ENCODE measurements at places on chromosomes 1 and 21. TPM values are rescaled to one million over a fixed set of nuclear protein-coding genes. Genes with fewer than 3 reads are reported as not detected.

DNA sequence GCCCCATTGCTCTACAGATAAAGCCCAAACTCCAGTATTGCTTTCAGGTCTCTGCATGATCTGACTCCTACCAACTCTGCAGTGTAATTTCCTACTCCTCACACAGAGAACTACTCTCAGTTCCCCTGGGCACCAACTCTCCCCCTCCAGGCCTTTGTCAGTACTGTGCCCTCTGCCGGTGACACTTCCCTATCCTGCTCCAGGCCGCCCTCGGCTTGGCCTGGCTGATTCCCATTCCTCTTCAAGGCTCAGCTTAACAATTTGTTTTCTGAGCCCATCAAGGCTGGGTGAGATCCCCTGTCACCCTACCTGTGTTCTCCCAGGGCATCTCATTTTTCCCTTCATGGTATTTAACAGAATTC, 2.6 kb downstream of the SLAMF8 start:
- no peak overlapping the region for H3K27ac ChIP-seq
- H3K4me3 ChIP-seq: no peak overlapping the region
- H3K4me1 ChIP-seq: peaks cover 26% of the 10 kb centered on the region
- H3K27me3 ChIP-seq: no peaks in the 10 kb centered on the region
- DNase-seq: no peak

DNA sequence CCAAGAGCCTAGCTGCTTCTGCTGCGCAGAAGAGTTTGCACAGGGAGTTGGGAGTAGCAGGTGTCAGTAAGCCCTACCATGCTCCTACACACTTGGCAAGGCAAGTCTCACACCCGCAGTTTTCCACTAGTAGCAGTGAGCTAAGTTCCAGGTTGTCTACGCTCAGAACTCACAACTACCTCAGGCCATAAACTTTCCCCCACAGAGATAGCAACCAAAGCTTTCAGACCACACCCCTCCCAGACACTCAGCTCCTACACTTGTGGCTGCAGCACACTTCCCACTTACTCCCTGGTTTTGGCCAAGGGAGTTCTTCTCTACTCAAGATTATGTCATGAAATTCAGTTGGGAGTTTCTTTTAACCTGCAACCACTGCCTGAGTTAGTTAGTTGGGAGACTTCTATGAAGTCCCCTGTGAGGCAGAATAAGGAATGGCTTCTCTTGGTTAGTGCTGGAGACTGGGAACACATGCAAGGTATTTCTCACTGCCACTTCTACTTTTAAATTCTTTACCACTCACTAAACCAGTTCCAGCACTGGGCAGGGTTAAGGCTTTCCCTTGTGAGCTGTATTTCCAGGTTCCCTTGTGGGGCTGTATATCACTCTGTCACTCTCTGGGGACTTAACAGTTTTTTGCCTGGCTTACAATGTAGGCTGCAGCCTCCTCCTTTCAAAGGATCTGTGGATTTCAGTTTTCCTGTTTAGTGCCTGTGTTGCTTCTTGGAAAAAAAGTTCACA, 18.3 kb upstream of the MAB21L3 start:
- no peak overlapping the region for H3K4me3 ChIP-seq
- H3K27me3 ChIP-seq: no peaks in the 10 kb centered on the region
- H3K4me1 ChIP-seq: no peaks in the 10 kb centered on the region
- no peak for DNase-seq
- H3K27ac ChIP-seq: no peak overlapping the region

The PTPN14 gene
- total RNA-seq: 20.7 TPM

DNA sequence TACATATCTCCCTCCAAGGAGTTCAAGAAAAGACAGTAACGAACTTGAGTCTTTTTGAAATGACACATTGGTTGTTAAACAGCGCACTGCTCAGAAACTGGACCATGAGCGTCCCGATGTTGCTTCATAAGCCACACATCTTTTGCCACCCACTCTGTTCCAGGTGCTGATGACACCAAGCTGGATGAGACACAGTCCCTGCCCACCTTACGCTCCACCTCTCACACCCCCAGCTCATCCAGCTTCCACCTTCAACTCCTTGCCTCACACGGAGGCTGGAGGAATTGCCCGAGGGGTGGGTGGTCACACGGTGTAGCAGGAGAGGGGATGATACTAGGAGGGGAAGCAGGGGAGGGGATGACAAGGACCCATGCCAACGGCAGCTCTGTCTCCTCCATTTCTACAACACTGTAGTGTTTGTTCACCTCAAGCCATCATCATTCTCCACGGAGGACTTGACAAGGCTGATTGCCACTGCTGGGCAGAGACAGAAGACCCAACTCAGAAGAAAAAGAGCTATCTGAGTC, 148.5 kb upstream of the TNR start:
- DNase-seq: no peak
- no peak overlapping the region for H3K4me3 ChIP-seq
- no peaks in the 10 kb centered on the region for H3K27me3 ChIP-seq
- no peak overlapping the region for H3K27ac ChIP-seq
- peaks cover 4% of the 10 kb centered on the region for H3K4me1 ChIP-seq

The ADGRB2 gene
- 0.34 TPM for total RNA-seq

DNA sequence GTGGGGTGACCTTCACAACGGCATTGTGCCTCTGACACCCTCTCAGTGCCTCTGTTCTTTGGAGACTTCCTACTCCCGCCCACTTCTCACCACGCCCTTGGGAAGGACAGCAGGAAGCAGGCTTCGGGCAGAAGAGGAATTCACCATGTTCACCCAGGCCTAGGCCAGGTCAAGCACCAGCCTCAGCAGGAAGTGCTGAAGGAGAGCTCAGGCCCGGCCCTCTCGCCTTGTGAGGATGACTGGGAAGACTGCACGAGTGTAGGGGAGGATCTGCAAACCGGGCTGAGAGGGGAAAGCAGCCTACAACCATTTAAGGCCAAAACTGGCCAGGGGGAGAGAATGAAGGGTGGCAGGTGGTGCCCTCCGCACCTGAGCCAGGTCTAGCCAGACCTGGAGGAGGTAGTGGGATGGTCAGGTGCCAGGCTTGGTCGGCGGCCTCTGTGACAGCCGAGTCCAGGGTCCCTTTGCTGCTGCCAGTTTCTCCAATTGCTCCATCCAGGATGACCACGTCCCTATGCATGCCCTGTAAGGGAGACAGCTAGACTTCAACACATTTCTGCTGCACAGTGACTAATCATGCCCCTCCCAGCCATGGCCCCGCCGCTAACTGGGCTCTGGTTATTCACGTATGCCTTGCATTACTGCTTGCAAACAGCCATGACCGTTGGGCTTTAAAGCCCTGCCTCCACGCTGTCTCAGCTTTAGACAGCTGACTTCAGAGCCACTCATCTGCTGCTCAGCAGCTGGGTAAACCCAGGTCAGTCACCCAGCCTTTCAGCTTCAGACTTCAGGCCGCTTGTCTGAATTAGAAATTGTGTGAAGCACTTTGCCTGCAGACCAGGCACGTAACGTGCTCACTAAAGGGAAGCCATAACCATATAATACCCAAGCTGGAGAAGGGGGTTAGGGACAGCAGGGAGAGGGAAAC, 8.9 kb downstream of the MRTO4 start:
- H3K27me3 ChIP-seq: no peaks in the 10 kb centered on the region
- no peak for DNase-seq
- H3K4me1 ChIP-seq: no peaks in the 10 kb centered on the region
- no peak overlapping the region for H3K27ac ChIP-seq

The NR1I3 gene
- not detected for total RNA-seq

GRCh38 chr1:59638231-59638711, 176.5 kb upstream of the HOOK1 start:
- no peaks in the 10 kb centered on the region for H3K27me3 ChIP-seq
- no peaks in the 10 kb centered on the region for H3K4me1 ChIP-seq
- no peak for DNase-seq
- no peak overlapping the region for H3K4me3 ChIP-seq

- H3K4me3 ChIP-seq: peak within 1 kb of the TSS; percentile 58
- peaks cover 13% of the 10 kb centered on the region for H3K4me1 ChIP-seq
- no peaks in the 10 kb centered on the region for H3K36me3 ChIP-seq
Observed at GRCh38 chr1:9996624-9997582, at the start of gene RBP7. TSS of gene RBP7 (plus strand) at chr1:9997228. CDS start at chr1:9997259, 31 bp downstream.

DNA sequence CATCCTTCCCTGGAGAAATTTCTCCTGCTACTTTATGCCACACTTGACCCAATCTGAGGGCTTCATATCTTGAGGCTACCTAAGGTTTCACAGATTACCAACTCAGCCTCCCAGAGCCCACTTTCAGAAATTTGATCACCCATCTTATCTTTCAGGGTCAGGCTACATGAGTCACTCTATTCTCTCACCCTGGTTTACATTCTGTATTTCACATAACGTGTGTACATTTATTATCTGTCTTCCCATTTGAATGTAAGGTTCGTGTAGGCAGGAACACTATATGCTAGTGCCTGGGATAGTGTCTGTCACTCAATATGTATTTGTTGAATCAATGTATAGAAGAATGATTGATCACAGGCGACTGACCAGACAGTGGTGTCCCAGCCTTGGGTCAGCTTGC, 124.8 kb downstream of the UBE2U start:
- no peaks in the 10 kb centered on the region for H3K36me3 ChIP-seq
- no peak overlapping the region for H3K4me3 ChIP-seq
- no peaks in the 10 kb centered on the region for H3K27me3 ChIP-seq
- DNase-seq: no peak
- no peak overlapping the region for H3K27ac ChIP-seq

DNA sequence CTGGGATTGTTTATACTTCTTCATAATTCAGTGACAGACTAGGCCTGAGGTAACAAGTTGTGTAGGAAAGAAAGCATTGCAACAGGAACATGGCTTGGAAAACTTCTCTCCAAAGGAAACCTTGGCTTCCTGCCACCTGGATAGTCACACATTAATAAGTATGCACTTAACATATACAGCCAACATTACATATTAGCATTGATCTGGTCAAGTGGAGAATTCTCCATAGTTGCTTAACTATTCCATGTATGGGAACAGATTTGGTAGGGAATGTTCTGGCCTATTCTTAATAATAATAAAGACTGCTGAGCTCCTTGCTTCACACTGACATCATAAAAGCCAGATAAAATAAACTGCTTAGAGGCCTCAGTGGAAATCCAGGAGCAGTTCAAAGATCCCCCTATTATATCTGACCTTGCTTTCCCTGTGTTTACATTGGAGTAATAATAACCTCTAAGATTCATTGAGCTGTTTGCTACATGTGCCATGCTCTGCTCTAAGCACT, 27.2 kb upstream of the NFIA start:
- no peaks in the 10 kb centered on the region for H3K36me3 ChIP-seq
- H3K27ac ChIP-seq: peak overlapping the region; percentile 51
- peaks cover 35% of the 10 kb centered on the region for H3K4me1 ChIP-seq
- DNase-seq: no peak
- no peaks in the 10 kb centered on the region for H3K27me3 ChIP-seq

The SRGAP2B gene
- 24.7 TPM for total RNA-seq

Data from upper lobe of left lung (tissue), 6 donors.